ENCODE measurements at places on chromosomes 2 and 18.

GRCh38 chr18:44589693-44590355, 90.9 kb upstream of the SETBP1 start:
- no peak for DNase-seq

DNA sequence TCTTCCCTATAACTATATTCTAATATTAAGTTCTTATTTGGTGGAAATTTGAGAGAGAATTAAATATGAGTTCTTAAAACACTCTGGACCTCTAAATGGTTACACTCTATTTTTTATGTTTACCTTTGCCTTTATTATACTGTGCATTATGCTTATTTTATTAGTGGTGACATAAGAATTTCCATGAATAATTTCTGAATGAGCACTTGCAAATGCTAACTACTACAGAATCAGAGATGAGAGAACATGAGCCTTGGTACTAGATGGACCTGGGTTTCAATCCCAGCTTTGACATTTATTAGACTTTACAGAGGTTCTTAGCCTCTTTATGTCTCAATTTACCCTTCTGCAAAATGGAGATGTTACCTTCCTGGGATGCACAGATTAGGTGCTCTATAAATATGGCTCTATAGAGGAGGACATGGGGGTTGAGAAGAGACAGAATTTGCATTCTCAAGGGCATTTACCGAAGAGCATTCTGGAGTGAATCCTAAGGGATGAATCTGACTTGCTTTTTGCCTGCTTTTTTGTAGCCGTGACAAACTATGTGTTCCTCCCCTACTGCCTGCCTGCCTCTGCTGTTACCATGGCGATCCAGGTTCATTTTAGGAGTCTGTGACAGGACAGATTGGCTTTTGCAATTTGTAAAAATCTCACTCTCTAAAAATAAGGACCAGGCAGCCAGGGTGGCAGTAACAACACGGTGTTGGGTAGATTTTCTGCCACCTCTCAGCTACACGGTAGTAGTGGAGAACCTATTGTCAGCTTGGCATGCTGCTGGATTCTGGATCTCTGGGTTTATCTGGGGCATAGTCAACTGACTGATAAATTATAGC, 20.7 kb upstream of the CNRIP1 start:
- DNase-seq = no peak

GRCh38 chr2:99388892-99389291, 51.7 kb downstream of the EIF5B start:
- DNase-seq = no peak

DNA sequence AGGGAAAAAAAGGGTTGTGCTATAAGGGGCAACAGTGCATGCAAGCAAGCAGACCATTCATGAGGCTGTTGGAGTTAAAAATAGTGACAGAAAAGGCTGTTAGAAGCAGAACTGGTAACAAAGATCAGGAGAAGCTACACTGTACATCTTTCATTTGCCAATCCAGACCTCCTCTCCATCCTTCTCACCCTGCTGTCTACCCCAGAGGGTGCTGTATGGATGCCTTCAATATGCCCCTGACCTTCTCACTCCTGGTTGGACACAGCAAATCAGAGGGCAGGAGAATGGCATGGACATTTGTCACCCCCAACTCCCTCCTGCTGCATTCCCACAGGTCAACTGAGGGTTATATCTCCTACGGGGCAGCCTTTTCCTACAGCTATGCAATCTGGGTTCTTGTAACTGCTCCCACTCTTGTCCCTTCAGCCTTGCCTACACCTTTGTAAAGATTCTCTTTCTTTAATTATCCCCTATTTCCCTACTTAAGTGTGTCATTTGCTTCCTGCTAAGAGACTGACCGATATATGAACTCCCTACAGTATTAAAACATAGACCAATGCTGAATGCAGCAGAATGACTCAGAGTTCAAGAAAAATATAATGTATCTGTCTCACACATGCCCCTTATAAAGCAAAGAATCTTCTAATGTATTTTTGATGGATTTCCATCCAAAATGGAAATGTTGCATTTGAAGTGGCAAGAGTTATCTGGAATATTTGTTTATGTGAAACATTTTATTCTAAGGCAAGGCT, 169.2 kb upstream of the NCKAP5 start:
- no peak for DNase-seq

DNA sequence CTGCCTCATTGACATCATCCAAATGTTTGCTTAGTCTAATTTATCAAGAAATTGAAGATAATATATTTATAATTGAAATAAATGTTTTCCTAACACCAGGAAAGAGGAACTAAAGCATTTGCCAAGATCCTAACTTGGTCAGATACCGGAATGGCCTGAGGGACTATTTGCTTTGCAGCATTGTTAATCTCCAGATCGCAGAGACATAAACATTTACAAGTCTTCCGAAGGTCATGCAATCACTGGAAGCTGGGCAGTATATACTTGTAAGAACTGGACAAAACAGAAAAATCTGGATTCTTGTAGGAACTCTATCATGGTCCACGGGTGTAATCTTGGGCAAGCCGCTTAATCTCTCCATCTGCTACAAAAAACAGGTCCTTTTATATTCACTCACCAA, 42.2 kb downstream of the CYBRD1 start:
- no peak for DNase-seq

GRCh38 chr2:129334128-129334527, 645.3 kb upstream of the RAB6C start:
- DNase-seq = no peak

GRCh38 chr2:161030260-161031063, 129.8 kb upstream of the TANK start:
- DNase-seq = no peak

DNA sequence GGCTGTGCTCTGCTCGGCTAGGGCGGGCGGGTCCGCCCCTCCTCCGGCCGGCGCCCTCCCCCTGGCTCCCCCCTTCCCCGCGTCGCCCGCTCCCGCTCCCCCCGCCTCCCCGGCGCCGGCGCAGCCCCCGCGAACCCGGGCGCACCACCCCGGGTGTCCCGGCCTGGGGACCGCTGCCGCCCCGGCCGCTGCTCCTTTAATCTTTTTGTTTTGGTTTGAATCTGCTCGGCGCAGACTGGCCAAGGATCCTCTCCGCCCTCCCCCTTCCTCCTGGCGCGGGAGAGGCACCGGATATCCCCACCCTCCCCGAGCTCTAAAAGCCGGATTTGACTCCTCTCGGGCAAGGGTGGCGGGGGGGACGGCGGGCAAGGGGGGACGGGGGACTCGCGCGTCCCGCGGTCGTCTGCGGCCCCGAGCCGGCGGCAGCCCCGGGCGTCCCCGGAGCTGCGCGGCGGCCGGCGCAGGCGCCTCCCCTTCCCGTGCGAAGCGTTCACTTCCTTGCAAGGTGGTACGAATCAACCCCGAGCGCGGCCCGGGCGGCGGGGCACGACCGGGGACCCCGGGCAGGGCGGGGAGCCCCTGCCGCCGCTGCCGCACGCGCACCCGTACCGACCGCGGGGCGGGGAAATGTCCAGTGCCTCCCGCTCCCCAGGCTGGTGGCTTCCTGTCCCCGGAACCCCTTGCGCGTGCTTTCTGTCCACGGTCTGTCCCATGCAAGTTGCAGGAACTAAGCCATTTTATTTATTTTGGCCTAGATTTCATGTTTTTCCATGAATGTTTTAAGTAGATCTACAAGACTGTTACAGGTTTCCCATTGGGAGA, at the start of gene PTGR3:
PTGR3 (minus strand) TSS at position 11 of the 822 bp plus-strand sequence. CDS start 81 bp downstream, outside the sequence.
- no peak for DNase-seq

DNA sequence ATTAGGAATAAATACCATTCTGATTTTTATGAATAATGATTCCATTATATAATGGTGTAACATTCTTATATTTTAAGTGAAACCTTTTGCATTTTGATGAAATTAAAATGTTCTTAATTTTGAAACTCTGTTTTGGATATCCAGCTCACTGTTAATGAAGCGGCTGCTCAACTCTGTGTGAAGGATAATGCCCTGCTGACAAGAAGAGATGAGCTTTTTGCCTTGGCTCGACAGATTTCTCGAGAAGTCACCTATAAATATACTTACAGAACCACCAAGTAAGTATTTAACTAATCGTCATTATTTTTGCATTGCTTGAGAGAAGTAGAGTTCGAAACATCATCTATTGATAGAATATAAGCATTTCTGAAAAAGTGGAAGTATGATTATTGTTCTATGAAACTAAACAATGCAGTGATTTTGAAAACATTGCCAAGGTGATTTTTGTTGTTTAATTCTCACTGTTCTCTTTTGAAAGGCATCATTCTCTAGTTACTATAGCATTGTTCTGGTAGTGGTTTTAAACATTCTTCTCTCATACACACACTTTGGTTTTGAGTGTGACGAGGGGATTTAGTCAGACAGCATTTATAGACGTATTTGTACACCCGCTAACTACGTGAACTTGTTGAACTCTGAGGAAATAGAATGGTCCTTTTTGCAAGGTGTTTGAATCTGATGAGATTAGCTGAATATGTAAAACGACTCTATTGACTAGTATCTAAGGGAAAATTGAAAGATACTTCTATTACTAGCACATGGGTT, 21.5 kb downstream of the NAB1 start:
- no peak for DNase-seq

- DNase-seq = no peak
Measured at GRCh38 chr2:240920783-240921231, 14.7 kb downstream of the CROCC2 start.

DNA sequence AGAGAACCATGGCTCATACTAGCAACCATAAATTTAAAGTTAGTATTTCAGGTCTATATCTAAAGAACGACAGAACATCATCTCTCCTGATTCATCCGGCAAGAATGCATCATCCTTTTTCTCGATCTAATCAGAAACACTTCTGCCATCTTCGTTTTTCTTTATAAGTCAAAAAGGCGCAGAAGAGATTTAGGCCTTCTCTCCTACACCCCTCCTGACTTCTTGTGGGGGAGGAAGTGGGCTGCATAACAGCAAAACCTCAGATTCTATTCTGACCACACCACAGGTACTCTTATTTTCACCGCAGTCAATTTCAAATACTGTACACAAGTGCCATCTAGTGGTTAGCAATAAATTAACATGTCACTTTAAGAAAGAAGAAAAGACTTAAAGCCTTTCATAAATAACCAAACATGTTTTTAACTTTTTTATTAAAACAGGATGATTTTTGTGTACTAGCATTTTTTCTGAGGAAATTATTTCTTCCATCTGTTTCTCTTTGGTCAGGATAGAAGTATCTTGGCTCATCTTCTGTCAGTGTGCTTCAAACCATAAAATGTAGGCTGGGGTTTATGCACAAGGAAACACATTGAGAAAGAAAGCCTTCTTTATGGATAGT, 48.4 kb upstream of the PIK3C3 start:
- DNase-seq = no peak

- DNase-seq = no peak
Measured at GRCh38 chr2:155481141-155481540, 782.6 kb downstream of the KCNJ3 start.

GRCh38 chr2:111624411-111625156, 259.4 kb downstream of the ANAPC1 start:
- peak; percentile 23 for DNase-seq

DNA sequence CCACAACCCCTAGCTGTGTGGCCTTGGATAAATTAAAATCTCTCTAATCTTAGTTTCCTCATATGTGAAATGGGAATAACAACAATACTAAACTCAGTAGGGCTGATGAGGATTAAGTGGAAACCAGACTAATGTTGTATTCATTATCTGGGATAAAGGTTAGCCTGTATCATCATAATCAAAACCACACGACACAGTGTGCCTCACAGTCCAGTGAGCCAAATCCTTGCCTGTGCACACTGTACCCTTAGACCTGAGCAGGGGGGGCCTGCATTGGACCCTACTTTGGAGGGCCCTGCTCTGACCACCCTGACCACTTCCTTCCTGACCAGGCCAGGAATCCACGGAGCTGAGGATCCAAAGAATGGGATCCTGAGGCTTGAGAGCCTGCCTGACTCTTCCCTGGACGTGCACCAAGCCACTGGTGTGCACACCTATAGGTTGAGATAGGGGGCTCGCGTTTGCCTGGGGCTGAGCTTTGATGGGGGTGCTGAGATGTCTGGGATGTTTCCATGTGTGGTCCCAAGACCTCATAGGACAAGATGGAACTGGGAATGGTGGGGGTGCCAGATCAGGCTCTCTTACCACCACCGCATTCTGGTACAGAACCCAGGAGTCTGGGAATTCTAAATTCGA, 69.7 kb downstream of the TGOLN2 start:
- DNase-seq = no peak

- no peak for DNase-seq
Measured at GRCh38 chr2:226030788-226031646, 631.5 kb downstream of the NYAP2 start.
